ENCODE measurements at places on chromosomes 7 and 10. TPM values are rescaled to one million over a fixed set of nuclear protein-coding genes. Genes with fewer than 3 reads are reported as not detected.

SPACDR gene
- total RNA-seq: not detected

OR13A1 gene
- not detected for total RNA-seq

CABCOCO1 gene
- total RNA-seq: 5.5 TPM

ZNF746 gene
- total RNA-seq: 19.6 TPM

CYP3A5 gene
- total RNA-seq: not detected

GHITM gene
- total RNA-seq: 185 TPM

PSD gene
- 108 TPM for total RNA-seq

CPN1 gene
- not detected for total RNA-seq

HSPA14 gene
- 15.2 TPM for total RNA-seq
